HS-5 (cell line): ENCODE measurements at places on chromosomes 11 and 22.
A peak's percentile ranks its signal among the peaks of the same experiment; 100 is the strongest.

DNA sequence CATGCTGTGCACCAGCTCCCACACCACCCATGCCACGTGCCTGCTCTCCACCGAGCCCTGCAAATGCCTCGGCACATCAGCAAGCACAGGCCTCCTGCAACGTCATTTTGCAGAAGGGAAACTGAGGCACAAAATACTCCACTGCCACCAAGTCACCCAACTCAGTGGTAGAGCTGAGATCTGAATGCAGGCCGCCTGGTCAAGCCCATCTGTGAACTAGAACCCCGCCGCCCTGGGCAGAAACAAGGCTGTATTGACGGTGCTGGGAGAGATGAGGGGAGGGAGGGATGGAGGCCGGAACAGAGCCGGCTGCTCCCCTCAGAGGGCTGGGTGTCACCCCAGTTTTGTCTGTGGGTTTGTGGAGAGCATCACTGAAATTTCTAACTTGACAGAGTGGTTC lies 81.4 kb downstream of the CDKN1C start:
- no peak for DNase-seq

DNA sequence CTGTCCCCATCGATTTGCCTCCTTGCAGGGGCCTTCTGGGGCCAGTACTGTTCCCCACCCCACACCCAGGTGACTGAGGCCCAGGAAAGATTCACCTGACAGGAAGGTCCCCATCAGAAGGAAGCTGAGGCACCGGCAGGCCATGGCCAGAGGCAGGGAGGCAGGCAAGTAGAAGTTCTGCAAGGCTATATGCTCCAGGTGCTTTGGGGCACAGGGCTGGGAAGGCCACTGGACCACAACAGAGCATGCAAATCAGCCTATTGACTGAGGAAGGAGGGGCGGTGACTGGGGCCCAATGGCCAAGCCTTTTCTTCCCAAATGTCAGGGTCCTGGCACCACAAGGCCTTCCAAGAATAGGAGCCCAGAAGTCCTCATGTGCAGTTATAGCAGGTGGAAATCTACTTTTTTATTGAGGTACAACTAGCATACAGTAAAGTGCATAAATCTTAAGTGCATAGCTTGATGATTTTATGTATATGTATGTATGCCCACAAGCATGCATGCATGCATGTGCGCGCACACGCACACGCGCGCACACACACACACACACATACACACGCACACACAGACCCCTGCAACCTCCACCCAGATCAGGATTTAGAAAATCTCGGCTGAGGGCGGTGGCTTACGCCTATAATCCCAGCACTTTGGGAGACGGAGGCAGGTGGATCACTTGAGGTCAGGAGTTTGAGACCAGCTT lies at the start of gene VPREB3:
Gene VPREB3, minus strand, starts transcription at position 206 of the 700 bp plus-strand sequence. Its CDS starts 62 bp downstream, at position 144.
- no peak for DNase-seq

- no peak for DNase-seq
Measured at GRCh38 chr11:111778047-111778558, 11.9 kb upstream of the PPP2R1B start.

DNA sequence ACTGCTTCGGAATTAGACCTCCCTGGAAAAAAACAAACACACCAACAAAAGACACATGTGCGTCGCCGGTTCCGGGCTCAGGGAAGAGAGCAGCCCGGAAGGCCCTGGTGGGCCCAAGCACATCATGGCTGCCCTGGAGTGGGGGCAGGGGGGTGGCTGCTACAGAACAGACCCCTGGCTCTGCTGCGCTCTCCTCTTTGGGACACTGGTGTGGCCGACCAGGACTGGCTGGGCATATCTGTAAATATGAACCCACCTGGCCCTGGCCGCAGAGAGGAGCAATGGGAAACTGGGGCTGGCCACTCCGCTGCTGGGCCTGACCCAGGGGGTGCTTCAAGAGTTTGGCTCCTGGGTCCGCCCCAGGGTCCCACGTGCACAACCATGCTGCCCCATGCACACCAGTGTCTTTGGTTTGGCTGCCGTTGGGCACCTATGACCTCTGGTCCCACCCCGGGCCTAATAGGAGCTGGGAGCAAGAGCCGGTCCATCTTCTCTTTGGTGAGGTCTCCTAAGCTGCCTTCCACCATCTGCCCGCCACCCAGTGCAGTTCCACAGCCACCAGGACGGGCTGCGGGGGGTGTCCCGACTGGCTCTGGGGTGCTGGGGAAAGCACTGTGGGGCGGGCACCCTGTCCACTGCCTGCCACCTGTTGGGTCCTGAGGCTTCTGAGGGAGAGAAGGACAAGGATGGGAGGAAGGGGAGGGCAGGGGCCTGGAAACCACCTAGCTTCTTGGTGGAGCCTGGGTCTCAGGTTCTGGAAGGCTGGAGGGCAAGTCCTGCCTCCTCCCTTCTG lies 30.1 kb downstream of the PPM1F start:
- DNase-seq: no peak

DNA sequence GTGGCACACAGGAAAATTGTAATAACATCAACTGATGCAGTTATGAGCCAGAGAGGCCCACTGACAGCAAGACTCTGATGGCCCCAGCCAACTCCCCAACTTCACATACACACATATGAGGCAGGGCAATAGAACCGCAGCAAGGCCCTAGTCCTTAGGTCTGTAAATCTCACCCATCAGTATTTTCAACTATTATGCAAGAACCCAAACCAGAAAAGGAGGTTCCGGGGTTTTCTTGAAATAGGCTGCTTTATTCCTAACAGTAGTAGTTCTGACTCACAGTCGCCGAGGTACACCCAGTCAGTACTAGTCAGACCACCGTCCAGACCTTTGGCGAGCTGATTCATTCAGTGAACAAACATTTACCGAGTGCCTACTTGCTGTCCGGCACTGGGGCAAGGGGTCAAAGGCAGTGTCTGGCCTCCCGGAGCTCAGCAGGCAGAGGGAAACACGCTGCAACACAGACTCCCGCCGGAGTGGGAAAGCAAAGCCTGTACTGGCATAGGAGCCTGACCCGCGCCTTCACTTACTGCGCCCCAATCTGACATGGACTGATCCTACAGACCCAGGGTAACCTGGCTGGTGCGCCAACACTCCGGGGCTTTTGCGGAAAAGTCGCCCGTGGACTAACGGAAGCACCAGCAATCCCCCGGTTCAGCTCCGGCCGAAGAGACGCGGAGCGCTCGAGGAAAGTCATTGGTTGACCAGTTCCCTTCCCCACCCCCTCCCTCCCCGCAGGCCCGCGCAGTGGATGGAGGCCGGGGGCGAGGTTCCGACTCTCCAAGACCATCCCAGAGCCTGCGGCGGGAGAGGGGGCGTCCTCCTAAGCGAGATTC lies 1.3 kb downstream of the PLEKHA7 start:
- peak; percentile 41 for DNase-seq

GRCh38 chr11:15901054-15901453 lies 455.3 kb downstream of the SOX6 start:
- DNase-seq: no peak

- no peak for DNase-seq
Measured at GRCh38 chr11:95065336-95065735, 1.4 kb upstream of the SRSF8 start.

DNA sequence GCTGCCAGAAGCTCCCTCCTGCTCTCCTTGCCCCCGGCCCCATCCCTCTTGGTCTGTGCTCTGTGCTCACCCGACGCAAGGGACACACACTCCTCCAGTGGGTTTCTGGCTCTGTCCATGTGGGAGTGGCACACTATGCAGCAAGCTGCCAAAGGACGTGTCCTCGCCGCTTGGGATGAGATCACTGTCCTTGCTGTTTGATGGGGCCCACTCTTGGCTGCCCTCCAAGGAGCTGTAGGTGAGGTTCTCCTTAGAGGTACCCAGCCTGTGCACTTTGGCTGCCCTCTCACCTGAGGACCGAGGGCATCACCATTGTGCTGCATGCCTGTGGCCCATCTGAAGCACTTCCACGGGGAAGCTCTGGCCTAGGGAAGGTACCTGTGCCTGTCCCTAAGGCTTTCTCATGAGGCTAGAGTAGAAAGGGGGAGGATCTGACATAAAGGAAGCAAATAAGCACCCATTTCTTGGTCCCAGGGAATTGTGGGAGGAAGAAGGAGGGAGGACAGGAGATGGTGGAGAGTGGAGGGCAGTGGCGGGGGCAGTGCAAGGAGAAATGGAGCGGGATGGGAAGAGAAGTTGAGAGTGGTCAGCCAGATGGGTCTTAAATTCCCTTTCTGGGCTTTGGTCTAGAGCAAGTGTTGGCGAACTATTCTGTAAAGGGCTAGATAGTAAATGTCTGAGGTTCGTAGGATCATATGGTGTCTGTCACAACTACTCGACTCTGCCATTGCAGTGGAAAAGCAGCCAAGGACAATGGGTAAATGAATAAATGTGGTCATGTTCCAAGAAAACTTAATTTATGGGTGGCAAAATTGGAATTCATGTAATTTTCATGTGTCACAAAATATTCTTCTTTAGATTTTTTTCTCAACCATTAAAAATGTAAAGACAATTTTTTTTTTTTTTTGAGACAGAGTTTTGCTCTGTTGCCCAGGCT lies 47.0 kb upstream of the AMPD3 start:
- no peak for DNase-seq

DNA sequence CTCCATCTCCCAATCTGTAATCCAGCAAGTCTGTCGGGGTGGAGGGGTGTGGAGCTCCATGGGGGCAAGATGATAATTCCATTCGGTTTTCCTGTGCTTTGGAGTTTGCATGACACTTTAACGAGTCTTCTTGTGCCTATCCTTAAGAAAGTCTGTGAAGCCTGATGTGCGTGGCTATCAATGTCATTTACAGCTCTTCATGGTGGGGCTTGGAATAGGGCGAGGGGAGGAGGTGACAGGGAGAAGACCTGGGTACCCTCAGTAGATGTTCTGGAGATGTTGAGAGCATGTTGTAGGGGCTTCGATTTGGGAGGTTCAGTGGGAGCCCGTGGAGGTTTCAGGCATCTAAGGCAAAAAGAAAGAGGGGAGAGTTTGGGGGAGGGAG lies 579 bp upstream of the PHLDB1 start:
- no peak for DNase-seq

GRCh38 chr11:33383920-33384209 lies 126.7 kb downstream of the HIPK3 start:
- no peak for DNase-seq

GRCh38 chr22:44287121-44287693 lies 25.5 kb downstream of the SHISAL1 start:
- DNase-seq: no peak

DNA sequence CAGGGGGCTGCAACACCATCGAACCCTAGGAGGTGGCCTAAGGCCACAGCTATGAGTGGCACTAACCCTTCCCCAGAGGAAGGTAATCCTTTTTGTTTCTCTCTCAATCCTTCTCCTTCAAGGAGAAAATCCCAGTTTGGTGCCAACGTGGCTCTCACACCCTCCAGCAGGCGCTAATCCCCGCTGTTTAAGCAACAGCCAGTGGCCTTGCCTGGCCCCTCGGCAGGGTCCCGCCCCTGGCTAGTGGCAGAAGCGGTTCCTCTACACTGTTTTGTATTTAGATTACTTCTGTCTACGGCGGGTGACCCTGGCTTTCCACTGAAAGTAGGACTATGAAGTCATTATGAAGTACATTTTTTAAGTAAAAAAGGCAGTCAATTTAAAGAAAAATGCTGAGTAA lies 15.5 kb downstream of the GNAZ start:
- no peak for DNase-seq

DNA sequence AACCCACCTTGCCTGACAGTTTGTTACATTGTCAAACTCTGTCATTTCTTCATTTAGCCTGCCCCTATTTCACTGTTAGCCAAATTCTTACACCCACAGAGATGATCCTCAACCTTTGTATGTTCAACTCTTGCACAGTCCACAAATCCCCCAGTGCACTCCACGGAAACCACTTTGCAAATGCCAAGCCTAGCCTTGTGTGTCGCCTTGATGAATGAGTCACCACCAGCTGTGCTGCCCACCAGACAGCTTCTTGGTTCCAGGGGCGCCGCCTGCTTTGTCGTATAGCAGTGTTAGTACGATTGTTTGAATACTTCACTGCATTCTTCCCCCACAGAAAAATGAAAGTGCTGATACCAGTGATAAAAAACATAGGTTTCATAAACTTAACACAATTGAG lies 686.3 kb downstream of the NTM start:
- DNase-seq: no peak

- DNase-seq: no peak
Measured at GRCh38 chr11:131278472-131278871, 91.9 kb upstream of the NTM start.

DNA sequence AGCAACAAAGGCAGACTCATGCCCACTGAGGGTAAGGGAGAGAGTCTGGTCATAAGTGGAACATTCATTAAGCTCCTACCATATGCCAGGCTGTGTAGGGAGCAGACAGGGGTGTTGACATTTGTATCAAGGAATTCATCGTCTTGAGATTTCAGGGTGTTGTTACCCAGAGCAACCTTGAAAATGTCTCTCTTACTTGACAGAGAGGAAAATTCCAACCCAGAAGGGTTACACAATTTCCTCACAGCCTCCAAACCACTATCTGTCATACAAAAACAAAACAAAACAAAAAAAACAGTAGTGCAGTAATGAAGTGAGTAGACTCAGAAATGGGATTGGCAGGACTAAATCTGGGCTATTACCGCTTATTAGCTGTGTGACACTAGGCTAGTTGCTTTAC lies 113.2 kb downstream of the MIAT start:
- no peak for DNase-seq

DNA sequence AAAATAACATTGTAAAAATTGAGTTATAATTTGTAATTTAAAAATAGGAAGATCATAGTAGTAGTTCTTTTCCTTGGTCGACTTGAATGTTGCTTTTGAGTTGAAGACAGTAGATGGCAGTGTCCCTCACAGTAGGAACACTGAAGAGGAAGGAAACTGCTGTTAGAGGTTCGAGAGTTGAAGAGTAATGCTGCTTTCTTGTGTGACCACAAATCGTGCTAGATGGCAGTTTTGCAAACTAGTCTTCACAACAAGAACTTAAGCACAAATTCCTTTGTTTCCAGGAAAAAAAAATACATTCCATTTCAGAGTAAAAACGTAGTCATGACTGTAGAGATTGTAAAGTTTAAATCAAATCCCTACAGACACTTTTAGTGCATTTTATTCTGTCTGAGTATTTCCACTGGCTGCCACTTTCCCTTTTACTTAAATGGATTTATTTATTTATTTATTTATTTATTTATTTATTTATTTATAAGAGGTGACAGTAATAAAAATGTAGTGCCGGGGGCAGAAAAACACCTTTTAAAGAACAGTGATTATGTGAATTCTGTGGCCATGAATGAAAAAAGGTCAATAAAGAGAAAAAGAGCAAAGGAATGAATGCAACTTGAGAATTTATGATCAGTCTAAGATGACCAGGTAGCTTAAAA lies 54.6 kb downstream of the SPECC1L start:
- DNase-seq: no peak

DNA sequence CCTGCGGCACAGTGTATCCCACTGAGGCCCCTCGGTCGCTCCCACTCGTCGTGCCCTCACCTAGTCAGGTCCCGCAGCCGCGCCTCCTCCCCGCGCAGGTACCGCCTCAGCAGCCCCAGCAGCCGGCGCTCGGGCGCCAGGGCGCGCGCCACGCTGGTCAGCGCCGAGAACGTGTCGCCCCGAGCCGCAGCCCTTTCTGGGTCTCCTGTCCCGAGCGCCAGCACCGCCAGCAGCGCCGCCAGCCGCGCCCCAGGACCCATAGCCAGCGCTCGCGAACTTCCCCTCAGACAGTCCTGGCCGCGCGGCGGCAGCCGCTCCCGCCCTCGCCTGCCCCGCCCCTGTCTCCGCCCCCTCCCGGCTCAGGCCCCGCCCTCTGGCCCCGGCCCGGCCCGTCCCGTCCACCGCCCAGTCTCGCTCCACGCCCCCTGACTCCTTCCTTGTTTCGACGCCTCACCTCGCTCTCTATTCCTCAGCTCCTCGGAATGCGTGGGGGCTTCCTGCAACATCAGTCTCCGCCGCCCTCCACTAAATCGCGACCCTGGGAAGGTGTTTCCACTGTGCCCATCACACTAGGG lies at the start of gene P4HA3:
Gene P4HA3, minus strand, starts transcription at position 289 of the 575 bp plus-strand sequence. Its CDS starts 29 bp downstream, at position 260.
- no peak for DNase-seq
